Keratinocyte (primary cell): ENCODE measurements at places on chromosomes 12 and 14. TPM values are rescaled to one million over a fixed set of nuclear protein-coding genes. Genes with fewer than 3 reads are reported as not detected.

GRCh38 chr12:104583301-104583700, 126.6 kb downstream of the CHST11 start:
- H3K4me3 ChIP-seq: no peak overlapping the region
- H3K36me3 ChIP-seq: no peaks in the 10 kb centered on the region
- no peak for DNase-seq

DNA sequence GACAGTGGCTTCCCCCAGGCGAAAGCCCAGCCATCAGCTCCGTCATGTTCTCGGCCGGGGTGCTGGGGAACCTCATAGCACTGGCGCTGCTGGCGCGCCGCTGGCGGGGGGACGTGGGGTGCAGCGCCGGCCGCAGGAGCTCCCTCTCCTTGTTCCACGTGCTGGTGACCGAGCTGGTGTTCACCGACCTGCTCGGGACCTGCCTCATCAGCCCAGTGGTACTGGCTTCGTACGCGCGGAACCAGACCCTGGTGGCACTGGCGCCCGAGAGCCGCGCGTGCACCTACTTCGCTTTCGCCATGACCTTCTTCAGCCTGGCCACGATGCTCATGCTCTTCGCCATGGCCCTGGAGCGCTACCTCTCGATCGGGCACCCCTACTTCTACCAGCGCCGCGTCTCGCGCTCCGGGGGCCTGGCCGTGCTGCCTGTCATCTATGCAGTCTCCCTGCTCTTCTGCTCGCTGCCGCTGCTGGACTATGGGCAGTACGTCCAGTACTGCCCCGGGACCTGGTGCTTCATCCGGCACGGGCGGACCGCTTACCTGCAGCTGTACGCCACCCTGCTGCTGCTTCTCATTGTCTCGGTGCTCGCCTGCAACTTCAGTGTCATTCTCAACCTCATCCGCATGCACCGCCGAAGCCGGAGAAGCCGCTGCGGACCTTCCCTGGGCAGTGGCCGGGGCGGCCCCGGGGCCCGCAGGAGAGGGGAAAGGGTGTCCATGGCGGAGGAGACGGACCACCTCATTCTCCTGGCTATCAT, 663 bp downstream of the PTGER2 start:
- peaks cover 28% of the 10 kb centered on the region for H3K27me3 ChIP-seq
- no peaks in the 10 kb centered on the region for H3K36me3 ChIP-seq
- H3K4me1 ChIP-seq: peaks cover 14% of the 10 kb centered on the region
- DNase-seq: no peak

DNA sequence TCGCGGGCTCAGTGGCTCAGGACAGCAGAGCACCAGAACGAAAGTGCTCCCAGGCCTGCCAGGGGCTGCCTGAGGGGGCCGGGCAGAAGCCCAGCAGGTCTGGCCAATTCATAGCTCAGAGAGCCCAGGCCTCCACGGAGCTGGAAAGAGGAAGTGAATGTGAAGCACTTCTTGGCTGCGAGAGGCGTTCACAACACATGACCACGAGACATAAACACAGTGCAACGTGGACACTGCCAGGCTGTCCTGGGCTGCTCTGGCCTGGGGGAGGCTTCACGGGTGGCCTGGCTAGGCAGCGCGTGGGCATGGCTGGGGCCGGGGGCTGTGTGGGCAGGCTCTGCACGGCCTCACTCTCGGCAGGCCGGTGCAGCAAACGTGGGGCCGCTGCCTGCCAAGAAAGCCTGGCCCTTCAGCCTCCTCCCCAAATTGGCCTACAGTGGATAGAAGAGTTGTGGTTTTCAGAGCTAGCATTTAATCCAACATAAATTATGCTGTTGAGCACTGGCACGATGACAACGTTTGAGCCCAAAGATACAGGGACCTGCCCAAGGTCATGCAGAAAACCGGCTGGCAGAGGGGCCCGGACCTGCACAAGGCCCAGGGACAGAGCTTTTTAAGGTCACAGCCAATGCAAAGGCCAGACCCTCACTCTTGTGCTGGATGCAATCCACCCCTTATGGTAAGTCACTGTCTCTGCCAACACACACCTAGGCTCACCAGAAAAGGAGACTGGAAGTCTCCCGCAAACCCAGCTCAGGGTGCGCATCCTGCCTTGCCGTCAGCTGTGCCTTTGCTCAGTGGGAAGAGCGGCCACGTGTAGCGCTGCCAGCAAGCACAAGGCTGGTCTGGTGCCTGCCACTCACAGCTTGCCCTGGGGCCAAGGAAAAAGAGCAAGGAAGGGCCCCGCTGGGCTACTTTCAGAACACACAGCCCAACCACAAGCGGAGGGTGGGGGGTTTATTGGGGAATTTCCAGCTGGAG, 8.6 kb downstream of the SLC25A29 start:
- no peak for DNase-seq
- peaks cover 2% of the 10 kb centered on the region for H3K36me3 ChIP-seq
- no peak overlapping the region for H3K4me3 ChIP-seq
- no peaks in the 10 kb centered on the region for H3K4me1 ChIP-seq
- no peaks in the 10 kb centered on the region for H3K27me3 ChIP-seq

The NOXRED1 gene
- 0.15 to 0.66 TPM (median 0.33 TPM) in 3 replicates for polyA plus RNA-seq

The ANGEL1 gene
- polyA plus RNA-seq: 12.6 to 19.6 TPM (median 13.0 TPM) in 3 replicates

The MSI1 gene
- not detected in 3 replicates for polyA plus RNA-seq

The PDE6H gene
- polyA plus RNA-seq: not detected in 3 replicates
